ENCODE measurements at places on chromosomes 2 and 18.
A peak's percentile ranks its signal among the peaks of the same experiment; 100 is the strongest.

DNA sequence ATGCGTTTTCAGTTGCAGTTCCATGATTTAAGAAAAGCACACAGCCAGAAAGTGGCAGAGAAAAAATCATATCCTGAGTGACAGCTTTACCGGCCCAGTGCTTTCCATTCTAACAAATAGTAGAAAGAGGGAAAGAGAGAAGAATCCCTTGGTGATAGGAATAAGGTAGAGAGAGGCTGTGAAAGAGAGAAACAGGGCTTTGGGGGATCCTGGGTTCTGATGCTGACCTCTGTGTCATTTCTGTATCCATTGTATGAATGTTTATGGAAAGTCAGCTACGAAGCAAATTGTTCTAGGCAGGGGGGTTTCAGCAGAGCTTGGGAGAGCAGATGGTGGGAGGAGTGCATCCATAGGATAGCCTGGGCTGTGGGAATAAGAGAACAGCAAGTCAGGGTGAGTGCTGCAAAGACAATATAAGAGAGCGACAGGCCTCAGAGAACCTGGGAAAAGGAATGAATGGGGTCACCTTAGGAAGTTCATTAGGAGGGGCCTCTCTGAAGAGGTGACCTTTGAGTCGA, 203.4 kb upstream of the TNP1 start:
- no peak for DNase-seq

DNA sequence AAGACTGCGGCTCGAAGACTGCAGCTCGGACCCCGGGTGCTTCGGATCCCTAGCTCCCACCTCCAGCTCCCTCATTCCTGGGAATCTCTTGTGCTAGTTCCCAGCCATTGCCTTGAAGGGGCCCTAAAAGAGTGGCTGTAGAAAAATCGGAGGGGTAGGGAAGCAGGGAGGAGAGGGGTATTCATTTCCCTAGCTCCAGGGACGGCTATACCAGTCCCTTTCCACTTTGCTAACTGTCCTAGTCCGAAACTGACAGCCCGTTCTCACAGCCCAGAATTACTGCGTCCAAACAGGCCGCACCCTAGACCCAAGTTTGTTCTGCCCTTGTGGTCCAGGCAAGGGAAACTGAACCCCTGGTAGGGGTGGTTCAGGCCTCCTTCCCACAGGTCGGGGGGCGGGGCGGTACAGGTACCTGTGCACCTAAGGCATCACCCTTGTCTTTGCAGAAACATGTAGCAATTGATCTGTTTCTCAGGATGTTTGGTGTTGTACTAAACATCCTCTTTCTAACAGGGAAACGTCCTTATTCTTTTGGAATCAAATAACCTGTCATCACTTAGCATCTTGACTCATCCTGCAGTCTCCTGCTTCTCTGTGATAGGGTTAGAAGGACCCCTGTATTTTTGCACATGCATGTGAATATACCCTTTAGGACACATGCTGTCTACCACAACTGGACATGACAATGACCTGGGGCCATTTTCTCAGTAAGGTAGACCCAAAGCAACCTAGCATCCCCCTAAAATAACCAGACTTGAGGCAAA, 4.0 kb downstream of the EMX1 start:
- no peak for DNase-seq

- DNase-seq: no peak
Observed at GRCh38 chr2:36569267-36569856, 28.6 kb downstream of the FEZ2 start.

GRCh38 chr2:3009005-3009404, 368.6 kb downstream of the EIPR1 start:
- no peak for DNase-seq

DNA sequence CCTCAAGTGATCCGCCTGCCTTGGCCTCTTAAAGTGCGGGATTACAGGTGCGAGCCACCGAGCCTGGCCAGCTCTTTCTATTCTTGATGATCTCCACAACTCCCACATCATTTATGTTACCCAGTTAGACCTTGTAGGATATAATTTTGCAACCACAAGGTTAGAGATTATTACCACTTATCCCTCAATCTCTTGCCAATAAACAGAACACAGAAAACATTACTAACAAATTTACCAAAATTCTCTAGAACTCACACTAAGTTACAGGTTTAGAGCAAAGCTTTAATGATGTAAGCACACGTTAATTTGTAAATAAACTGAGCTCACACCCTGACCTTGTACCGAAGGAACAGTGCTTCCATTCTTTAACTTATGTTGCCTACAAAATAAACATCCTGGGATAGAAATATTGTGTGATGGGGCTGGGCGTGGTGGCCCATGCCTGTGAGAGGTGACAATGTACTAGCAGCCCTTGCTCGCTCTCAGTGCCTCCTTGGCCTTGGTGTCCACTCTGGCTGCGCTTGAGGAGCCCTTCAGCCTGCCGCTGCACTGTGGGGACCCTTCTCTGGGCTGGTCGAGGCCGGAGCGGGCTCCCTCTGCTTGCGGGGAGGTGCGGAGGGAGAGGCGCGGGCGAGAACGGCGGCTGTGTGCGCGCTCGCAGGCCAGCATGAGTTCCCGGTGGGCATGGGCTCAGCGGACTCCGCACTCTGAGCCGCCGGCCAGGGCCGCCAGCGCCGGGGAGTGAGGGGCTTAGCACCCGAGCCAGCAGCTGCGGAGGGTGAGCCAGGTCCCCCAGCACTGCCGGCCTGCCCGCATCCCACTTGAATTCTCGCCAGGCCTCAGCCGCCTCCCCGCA, 42.1 kb upstream of the ITSN2 start:
- DNase-seq: no peak

GRCh38 chr2:203719456-203720410, 13.3 kb downstream of the CD28 start:
- no peak for DNase-seq

GRCh38 chr2:120704696-120705095, 31.0 kb upstream of the GLI2 start:
- no peak for DNase-seq

DNA sequence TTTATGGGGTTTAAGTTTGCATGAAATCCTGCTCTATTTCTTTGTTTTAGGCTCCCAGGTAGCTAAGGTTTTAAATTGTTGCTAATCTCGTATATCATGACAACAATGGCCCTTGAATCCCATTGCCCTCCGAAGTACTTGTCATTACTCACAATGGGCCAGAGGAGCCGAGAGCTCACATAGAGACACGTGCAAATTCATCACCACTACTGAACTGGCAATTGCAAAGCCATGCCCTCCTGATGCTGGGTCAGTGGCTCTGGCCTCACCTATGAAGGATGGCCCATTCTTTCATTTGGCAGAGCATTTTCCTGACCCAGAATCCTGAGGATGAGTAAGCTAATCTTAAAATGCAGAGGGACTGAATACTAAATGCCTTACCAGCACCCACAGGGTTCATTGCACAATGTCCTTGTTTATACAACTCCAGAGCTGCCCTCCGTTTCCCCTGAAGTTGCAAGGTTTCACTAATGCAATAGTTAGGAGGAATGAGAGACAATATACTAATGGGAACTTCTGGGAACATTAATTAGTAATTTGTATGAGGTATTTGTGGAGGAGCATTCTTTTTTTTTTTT, 71.6 kb upstream of the GAREM1 start:
- DNase-seq: peak; percentile 4

- DNase-seq: no peak
Observed at GRCh38 chr2:75574106-75574505, 13.4 kb upstream of the EVA1A start.

- no peak for DNase-seq
Observed at GRCh38 chr2:49794396-49794795, 640.1 kb upstream of the FSHR start.

DNA sequence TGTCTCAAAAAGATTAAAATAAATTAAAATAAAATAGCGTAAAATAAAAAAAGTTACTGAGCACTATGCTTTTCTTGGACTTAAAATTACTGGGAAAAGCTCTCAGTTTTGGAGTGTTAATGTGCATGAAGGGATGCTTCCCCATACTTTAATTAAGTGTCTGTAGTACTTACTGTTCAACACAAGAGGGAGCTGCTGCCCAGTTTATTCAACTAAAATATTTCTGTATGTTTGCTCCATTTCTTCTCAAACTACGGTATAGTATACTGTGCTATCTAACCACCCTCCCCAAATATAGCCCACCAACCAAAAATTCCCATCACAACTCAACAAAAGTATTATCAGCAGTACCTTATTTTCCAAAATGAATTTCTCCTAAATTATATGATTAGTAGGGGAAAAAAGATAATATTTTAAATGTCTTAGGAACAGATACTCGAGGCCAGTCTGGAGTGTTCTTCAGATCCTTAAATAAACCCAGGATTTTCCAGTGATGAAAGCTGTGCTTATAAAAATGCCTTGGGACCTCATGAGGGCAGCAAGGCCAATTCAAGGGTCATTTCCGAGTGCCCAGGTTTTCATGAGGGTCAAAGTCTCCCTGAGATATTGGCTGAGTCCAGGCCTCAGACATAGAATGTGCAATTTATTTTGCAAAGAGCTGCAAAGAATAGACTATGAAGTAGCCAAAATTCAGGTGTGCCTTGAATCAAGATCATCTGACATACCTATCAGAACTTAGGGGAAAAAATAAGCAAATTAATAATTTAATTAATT, 64.1 kb downstream of the CHRNA1 start:
- DNase-seq: no peak

DNA sequence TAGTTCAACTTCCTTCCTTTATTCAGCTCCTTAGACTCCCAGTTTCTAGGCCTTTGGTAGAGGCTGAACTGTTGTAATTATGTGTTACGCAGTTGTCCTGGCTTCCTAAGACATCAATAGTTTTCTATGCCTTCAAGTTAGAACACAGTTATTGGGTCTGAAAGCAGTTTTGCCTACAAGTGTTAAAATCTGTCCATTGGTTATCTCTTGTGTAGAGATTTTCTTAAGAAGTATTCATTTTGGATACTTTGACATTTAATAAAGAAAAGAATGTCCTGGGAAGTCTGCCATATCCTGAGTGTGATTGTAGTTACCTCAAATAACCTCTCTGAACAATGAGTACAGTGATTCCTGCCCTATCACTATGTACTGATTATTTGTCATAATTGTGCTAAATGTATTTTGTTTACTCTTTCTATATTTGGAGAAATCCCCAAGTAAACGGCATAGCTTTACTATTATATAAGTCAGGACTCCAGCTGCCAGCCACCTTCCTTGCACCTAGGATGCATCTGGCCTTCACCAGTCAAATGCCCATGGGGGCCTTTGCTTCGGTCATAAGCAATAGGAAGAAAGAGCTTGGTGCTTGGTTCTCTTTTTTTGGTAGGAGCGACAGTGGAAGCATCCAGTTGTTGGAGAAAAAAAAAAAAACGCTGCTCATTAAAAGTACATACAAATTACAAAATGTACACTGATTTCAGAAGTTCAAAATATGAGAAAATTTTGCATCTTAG, 449.5 kb upstream of the PKDCC start:
- no peak for DNase-seq

DNA sequence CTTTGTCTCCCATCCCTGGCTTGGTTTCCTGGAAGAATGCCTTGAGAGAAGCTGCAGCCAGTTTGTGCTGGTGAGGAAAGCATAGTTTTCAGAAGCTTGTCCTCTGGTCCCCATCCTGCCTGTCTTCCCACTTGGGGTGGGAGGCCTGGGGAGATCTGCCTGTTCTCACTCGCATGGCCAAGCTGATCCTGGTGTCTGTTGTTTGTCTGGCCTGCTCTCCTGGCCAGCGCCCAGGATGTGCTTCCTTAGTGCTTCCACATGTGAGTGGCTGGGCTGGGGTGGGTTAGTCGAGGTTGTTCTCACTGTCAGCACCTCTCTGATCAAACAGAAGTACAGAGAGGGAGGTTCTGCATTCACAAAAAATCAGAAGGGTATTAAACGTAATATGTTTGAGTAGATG, 49.5 kb downstream of the PTPRM start:
- no peak for DNase-seq

DNA sequence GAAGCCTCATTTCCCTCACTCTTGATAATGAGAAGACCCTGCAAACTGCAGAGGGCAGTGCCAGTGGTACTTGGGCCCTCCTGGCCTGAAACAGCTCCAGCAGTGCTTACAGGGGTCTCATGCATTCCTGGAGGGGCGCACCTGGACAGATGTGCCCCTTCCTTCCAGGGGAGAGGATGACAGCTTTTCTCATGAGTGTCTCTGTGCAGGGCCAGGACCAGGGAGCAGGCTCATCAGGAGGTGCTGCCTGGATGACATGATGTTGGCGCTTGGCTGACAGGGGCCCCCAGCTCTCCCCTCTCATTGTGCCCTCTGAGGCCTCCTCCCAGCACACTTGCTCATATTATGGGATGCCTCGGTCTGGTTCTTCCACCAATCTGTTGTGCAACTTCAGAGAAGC, 95.1 kb upstream of the MYCN start:
- DNase-seq: no peak

GRCh38 chr2:231124838-231125568, at the start of gene HTR2B:
TSS of gene HTR2B (minus strand) at chr2:231125042. CDS start at chr2:231123764, 1,278 bp downstream.
- DNase-seq: no peak

DNA sequence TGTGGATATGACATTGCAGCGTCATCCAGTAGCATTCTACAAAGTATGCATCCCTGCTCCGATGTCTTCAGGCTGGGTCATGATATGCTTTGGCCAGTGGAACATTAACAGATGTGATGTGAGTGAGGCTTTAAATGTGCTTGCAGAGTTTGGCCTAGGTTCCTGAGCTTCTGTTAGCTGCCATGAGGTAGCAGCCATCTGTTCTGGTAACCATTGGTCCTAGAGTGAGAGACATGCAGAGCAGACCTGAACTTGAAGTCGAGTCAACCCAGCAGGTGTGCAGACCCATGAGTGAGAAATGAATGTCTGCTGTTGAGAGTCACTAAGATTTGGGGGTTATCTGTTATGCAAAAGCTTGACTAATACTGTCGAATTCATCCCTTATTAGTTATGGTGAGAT, 73.8 kb upstream of the NABP1 start:
- no peak for DNase-seq

GRCh38 chr2:191638079-191638801, 39.7 kb upstream of the NABP1 start:
- no peak for DNase-seq

DNA sequence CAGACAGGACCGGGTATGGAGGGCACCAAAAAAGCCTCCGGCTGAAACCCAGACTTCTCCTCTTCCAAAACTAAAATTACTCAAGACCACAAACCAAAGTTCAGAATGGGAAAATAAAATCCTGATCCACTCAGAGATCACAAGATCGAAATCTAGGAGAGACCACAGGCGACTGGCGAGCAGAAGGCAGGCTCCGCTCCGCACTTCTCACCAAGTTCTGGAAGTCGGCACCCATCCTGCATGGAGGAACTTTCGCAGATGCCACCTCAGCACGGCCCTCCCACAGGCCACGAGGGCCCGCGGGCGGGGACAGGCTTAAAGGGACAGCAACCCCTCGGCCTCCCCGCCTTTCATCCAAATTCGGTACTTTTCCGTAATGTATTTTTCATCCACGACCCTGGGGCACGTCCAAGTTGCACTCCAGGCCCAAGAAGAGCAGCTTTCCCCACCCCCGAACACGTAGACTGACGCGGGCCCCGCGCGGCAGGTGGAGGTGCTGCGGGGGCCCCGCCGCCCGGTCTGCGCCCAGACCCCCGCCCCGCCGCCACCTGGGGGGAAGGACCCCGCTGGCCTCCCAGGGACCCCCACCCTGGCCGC, 43.7 kb downstream of the HDLBP start:
- DNase-seq: peak; percentile 46

GRCh38 chr2:239204136-239204875, 196.5 kb downstream of the HDAC4 start:
- no peak for DNase-seq

Data from AG09309 (cell line).